Cardiac fibroblast (primary cell): ENCODE measurements at places on chromosomes 5 and 9.
A peak's percentile ranks its signal among the peaks of the same experiment; 100 is the strongest.

GRCh38 chr9:88379352-88379751 is 8.9 kb upstream of the SPIN1 start:
- DNase-seq, result no peak

GRCh38 chr5:159987031-159987674 is 21.8 kb upstream of the TTC1 start:
- DNase-seq, result peak; percentile 70

- DNase-seq, result no peak
These were observed 157.2 kb upstream of the PANK3 start for GRCh38 chr5:168736281-168736831.

GRCh38 chr5:178378527-178379484 is 146.2 kb upstream of the PHYKPL start:
- no peak for DNase-seq

DNA sequence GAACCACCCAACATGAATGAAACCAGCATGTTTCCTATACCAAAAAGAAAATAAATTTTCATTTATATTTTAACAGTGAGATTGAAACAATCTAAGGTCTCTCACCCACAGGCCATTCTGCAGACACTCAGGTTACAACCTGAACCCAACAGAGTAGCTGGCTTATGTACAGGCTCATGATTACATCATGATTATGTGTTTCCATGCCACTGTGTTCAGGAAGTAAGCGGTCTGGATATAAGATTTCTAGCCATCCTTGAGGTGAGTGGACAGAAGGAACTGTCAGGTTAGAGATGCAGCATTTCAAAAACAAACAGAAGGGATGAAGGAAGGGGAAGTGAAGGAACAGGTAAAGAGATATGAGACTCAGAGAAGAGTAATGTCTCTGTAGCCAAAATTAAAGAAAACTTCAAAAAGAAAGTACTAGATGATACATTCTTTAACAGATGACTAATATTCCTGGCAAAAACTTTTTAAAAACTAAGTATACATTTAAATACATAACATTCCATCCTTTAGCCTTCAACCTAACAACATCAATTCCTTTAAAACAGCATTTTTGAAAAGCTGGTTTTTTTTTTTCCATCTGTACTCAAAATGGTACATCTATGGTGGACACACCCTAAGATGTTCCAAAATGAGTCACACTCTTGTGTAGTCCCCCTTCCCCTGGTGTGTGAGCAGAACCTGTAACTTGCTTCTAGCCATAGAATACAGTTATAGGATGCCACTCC is 119.8 kb downstream of the LPAR1 start:
- peak; percentile 54 for DNase-seq

GRCh38 chr5:10509575-10509974 is 54.3 kb upstream of the ANKRD33B start:
- DNase-seq, result no peak

- DNase-seq, result no peak
These were observed 90.9 kb downstream of the CARTPT start for GRCh38 chr5:71810023-71810422.

GRCh38 chr9:2465921-2466460 is 155.6 kb upstream of the VLDLR start:
- DNase-seq, result no peak

DNA sequence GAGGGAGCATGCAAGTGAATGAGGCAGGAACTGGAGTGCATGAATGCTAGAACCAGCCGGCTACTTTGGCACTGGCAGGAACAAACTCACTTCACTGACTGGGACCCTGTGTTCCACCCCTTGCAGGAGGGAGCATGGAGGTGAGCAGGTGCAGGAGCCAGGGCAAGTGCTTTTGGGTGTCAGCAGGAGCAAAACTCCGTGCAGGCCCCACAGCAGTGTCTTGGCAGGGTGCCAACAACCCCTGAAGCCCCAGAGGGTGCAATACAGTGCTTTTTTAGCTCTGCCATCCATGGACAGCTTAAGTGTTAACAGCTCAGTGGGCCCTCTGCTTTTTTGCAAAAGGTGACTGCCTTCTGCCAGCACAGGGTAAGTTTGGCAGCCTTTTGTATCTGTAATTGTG is 245.8 kb upstream of the PCSK5 start:
- DNase-seq, result no peak
